ENCODE measurements at places on chromosomes 16 and 17. TPM values are rescaled to one million over a fixed set of nuclear protein-coding genes. Genes with fewer than 3 reads are reported as not detected.

GRCh38 chr16:19601083-19601976 is 45.8 kb downstream of the VPS35L start:
- peak; percentile 18 for DNase-seq

Gene DLX3
- not detected for total RNA-seq

Gene MEIOB
- not detected for total RNA-seq

- no peak for DNase-seq
Observed at GRCh38 chr17:57722704-57723043, 22.4 kb downstream of the CCDC182 start.

Gene FAHD1
- 78.3 TPM for total RNA-seq

- DNase-seq = no peak
Observed at GRCh38 chr17:14270508-14270907, 30.4 kb upstream of the HS3ST3B1 start.

Gene NRN1L
- total RNA-seq = 0.17 TPM

Gene C17orf50
- not detected for total RNA-seq

GRCh38 chr17:21036361-21036881 is 6.4 kb downstream of the USP22 start:
- DNase-seq = no peak

GRCh38 chr16:52103791-52104190 is 443.2 kb downstream of the TOX3 start:
- DNase-seq = no peak

DNA sequence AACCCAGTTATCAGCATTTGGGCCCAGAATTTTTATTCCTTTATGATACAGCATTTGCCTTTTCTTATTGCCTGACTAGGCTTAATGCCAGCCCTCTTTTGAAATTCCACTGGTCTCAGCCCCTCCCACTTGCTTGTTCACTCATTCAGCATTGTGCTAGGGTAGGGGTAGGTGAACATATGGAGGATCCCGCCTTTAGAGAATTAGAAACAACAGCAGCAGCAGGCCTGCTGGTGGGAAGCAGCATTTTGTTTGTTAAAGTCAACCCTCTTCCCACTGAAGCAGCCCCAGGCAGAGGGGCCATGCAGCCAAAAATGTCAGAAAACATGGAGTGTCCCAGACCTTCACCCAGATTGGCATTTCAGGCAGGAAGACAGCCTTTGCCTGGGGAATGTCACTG is 1355.2 kb downstream of the CDH8 start:
- no peak for DNase-seq

- DNase-seq = no peak
Observed at GRCh38 chr16:23113185-23113584, 36.1 kb downstream of the USP31 start.

DNA sequence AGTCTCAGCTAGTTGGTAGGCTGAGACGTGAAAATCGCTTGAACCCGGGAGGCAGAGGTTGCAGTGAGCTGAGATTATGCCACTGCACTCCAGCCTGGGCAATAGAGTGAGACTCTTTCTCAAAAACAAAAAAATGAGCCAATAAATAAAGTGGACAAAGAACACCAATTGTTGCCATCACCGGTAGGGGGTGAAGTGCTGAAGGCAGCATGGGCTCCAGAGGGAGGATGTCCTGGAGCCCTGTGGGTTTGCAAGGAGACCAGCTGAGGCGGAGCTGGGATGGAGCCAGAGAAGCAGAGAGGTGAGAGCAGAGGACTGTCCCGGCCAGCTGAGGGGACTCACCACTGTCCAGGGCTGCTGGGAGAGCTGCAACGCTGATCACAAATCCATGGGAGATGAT is 13.8 kb downstream of the CHST6 start:
- DNase-seq = no peak

- no peak for DNase-seq
Observed at GRCh38 chr16:3054965-3055733, 8.8 kb downstream of the MMP25 start.

- DNase-seq = no peak
Observed at GRCh38 chr17:2397247-2398171, 3.4 kb downstream of the MNT start.

Measured in fibroblast of lung (primary cell).